Stimulated activated CD4-positive, alpha-beta T cell treated with anti-CD3 and anti-CD28 coated beads, Interleukin-1b, Interleukin-23, amount 100 ng/mL, for 48 hours (primary cell): ENCODE measurements at places on chromosomes 2 and 18.

DNA sequence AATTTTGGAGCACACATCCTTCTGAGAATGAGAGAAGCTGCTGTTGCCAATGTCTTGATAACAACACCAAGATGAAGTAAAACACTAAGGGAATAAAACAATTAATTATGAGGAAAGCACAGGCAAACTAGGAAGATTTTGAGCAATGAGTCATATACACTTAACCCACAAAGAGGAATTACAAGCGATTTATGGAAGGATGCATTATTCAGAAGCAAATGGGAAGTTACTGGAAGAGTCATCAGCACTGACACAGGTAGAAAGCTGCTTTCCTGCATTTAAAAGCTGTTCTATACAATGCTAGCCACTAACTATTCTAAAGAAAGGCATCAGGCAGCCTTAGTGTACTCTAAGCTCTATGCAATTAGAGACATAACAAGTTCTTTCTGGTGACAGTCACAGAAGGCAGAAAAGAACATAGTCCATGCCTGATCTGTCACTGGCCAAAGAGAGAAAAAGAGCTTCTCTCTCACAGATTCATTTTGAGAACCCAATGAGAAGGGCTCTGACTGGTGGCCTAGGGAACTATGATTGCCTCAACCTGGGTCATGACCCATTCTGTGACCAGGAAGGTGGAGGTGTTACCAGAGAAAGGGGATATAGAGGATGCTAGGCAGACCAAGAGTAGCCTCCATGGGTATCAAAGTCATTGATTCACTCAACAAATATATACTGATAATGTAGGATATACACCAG, 45.4 kb downstream of the M1AP start:
- DNase-seq: no peak

GRCh38 chr18:62991389-62991788, 276.0 kb downstream of the PHLPP1 start:
- DNase-seq: no peak

DNA sequence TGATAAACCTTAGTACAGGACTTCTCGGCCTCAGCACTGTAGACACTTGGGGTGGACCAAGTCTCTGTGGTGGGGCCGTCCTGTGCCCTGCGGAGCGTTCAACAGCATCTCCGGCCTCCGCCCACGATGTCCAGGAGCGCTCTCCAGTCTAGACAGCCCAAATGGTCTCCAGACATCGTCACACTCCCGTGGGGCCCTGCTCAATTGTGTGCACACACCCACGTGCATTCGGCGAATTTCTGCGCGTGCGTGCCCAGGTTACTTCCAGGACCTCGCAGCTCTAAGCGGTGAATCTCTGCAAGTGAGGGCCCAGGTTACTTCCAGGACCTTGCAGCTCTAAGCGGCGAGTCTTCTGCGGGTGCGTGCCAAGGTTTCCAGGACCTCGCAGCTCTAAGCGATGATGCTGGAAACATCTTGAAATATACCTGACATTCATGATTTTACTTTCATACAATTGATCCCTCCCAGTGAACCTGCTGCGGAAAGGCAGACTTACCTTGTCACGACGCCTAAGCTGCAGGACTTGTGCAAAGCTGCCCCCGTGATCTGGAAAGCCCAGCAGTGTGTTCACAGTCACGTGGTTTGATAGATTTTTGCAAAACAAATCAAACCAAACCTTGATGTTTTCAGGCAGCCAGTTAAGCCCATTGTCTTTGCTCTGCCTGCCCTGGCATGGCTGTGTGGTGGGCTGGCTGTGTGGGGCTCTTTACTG, 16.1 kb upstream of the OTOS start:
- no peak for DNase-seq

- no peak for DNase-seq
Measured at GRCh38 chr2:19667085-19667484, 234.7 kb downstream of the TTC32 start.

DNA sequence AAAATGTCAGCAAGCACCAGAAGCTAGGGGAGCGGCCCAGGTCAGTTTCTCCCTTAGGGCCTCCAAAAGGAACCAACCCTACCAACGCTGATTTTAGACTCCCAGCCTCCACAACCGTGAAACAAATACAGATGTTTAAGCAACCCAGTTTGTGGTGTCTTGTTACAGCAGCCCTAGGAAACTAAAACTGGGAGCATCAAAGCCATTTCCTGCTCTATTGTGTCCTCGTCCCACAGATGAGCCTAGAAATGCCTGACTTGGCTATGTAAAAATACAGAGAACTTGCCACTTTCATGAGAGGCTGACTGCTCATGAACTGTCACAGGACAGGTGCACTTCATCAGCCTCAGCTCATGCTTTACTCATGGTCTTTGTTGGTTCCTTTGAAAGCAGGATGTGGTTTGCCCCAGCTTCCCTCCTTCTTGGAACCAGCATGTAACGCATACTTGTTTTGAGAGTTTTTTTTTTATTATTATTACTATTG, 97.6 kb upstream of the SLC39A10 start:
- peak; percentile 83 for DNase-seq

DNA sequence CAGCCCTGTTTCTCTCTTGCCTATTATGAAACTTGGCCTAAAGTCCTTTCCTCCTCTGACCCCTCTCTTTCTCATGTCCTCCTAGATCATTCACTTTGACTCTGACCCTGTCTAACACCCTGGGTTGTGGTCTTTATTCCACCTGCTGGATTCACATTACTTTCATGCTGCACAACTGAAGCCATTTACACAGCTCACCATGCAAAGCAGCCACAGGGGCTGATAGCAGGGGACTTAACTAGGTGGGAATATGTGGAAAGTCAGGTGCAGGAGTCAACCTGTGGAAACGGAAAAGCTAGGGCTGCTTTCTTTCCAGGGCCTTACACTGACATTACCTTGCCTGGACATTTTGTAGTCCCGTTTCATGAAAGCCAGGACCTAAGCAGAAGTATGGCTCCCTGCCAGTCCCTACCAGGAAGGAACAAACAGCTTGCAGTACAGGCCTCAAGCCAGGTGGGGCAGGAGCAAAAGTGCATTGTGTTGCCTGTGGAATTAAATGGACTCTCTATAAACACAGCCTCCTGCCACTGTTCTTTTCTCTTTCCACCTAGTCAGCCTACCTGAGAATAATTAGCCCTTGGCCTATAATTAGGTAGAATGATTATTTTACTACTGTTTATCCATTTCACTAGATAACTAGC, 11.8 kb downstream of the MAPRE3 start:
- peak; percentile 15 for DNase-seq

DNA sequence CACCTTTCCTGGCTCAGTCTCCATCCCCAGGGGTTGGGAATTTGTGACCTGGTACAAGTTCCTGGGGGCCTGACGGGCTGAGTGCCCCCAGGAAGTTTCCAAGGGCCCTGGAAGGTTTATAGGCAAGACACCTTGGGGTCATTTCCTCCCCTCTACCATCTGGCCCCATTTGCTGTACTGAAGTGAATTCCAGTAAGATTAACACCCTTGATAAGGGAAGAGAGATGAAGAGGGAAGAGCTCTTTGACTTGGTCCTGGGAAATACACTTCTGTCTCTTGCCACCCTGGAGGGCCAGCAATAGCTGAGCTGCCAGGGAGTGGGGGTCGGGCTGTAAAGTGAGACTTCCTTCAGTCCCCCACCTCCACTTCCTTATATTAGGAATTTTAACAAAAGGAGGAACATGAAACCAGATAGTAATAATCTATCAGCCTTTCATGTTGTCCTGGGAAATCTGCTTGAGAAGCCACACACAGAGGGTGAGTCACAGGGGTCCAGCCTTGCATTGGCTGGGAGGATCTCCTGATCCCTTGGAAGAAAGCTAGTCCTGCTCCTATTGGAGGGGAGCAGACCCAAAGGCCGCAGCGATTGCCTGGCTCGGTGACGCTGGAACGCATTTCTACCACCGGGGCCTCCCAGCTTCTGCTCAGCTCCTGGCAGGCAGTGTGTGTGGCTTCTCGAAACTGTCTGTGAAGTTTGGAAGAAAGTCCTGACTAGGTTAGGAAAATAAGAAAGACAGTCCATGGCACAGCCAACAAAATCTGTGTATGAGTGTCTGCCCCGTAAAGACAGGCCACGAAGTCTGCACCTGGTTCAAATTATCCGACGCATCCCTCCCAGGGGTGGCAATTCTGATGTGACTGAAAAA, 87.3 kb downstream of the ACAA2 start:
- DNase-seq: no peak

DNA sequence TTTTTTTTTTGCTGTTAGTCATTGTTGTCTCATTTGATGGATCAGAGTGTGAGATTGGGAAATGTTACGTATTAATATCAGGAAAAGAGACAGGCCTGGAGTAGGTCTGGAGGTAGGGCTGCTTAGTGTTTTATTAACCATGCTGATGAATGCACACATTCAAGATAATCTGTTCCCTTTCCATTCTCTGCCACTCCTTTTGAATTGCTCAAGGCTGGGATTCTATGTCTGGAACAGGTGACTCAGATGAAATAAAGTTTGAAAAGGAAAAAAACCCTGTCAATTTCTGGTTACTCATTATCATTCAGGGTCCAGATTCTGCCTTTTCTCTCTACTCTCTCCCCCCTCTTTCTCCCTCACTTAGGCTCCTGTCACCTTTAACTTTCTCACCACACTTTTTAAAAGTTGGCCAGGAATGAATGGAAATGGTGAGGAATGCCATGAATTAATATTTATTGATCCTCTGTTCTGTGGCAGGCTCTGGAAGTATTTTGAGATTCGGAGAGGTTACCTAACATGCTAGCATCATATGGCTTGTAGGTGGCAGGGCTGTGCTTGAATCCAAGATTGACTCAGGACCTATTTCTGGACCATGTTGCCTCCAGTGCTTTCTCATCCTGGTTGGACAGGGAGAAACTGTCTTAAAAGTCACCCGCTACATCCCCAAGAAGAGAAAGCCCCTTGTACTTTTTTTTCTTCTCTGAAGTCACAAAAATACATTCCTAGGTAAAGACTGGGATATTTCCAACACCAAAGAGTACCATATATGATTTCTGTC, 40.2 kb downstream of the MAP4K4 start:
- DNase-seq: no peak

DNA sequence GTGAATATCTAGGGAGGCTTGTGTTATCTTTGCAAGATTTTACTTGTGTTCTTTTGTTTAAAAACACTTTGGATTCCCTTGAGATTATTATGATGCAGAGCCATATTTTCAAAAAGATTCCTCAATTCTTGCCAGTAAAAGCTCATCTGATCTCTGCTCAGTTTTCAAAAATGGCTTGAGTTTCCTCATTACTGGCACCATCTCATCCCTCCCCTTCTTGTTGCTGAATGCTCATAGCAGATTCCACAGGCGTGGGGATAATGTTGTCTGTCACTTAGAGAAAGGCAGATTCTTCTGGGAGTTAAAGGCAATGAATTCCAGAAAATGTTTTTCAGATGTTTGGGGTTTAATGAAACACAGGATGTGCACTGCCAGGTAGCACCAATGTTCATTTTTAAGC, 170.4 kb upstream of the TANK start:
- no peak for DNase-seq

DNA sequence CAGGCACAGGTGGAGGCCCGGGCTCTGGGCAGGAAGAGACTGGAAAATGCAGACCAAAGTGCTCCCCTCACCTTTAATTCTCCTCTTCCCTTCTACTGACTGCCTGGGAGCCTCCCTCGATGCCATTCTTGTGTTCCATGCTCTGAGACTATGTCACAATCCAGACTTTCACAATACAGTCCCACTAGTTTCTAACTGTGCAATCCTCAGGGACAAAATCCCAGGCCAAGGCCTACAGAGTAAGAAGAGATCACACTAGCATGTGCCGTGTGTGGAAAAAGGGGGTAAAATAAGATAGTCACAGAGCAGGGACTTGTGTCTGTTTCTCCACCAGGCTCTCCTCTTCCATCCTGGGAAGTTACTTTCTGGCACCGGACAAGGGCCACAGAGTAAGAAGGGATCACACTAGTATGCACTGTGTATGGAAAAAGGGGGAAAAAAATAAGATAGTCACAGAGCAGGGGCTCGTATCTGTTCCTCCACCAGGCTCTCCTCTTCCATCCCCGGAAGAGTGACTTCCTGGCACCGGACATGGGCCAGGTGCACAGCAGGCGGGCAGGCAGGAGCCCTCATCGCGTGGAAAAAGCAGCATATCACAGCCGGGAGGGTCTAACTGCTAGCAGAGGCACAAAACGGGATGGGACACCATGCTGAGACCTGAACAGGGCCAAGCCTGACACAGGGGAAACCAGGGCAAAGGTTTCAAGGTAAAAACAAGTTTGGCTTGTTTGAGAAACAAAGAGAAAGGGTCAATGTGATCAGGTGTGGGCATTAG, 9.6 kb downstream of the CYB5A start:
- no peak for DNase-seq

- DNase-seq: no peak
Measured at GRCh38 chr2:135124924-135125886, 73.1 kb downstream of the RAB3GAP1 start.

- DNase-seq: no peak
Measured at GRCh38 chr2:40225670-40226210, 226.2 kb downstream of the SLC8A1 start.

DNA sequence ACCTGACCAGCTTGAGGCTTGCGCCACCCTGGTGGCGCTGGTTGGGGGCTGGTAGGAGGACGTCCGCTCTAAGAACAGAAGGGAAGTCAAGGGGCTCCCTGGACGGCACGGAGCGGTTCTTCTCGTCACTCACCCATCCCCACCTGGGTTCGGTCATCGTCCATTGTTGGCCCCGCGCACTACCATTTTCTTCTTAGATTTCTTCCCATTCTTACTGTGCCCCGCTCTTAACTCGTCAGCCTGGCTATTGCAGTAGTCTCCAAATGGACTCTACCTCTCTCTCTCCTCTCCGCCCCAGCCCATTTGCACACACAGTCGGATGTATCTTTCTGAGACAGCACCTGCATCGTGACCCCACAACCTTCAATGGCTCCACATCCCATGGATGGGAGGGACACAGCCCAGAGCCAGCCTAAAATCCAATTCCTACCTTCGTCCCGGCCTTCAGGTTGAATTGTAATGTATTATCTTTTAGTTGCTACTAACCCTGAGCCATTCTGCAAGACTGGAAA, 814 bp upstream of the RAB1A start:
- DNase-seq: no peak

- DNase-seq: no peak
Measured at GRCh38 chr18:33146014-33146413, 294.5 kb downstream of the CCDC178 start.

DNA sequence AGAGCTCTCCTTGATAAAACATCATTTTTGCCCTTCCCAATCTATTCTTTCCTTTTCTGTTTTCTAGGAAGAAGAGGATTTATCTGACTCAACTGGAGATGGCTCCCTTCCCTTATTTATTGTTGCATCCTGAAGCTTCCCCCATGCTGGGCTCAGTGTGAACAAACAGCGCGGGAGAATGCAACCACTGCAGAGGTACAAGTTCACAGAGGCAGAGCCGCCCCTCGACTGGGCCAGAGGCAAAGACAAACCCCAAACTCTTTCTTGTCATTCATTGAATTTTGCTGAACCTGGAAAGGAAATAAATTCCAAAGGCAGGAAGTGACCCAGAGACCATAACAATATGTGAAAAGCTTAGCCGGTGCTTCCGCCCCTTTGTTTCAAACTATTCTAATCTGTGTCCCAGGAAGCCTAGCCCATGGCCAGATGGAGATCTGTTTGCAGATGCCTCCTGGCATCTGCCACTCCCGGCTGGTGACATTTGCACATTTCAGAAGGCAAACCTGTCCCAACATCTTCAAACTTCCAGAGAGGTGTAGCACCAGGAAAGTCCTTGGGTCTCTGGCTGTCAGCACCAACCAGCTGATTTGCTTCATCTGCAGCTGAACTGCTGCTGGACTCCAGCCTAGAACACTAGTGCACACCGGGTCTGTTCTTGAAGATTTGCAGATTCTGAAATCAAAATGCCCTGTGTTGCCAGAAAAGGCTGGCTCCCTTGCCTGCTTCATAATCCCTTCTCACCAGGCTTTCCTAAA, 79.4 kb upstream of the MAP4K3 start:
- no peak for DNase-seq
